Activated CD8-positive, alpha-beta memory T cell treated with anti-CD3 and anti-CD28 coated beads, Interleukin-2, amount 10 ng/mL, durations not matched to agents 7 days and 5 days (primary cell): ENCODE measurements at places on chromosomes 2 and 18. TPM values are rescaled to one million over a fixed set of nuclear protein-coding genes. Genes with fewer than 3 reads are reported as not detected.

- H3K36me3 ChIP-seq = no peaks in the 10 kb centered on the region
- H3K4me1 ChIP-seq = no peaks in the 10 kb centered on the region
- H3K27me3 ChIP-seq = no peaks in the 10 kb centered on the region
- no peak overlapping the region for H3K4me3 ChIP-seq
These were observed 311.0 kb upstream of the FAM98A start for GRCh38 chr2:33909945-33910695.

DNA sequence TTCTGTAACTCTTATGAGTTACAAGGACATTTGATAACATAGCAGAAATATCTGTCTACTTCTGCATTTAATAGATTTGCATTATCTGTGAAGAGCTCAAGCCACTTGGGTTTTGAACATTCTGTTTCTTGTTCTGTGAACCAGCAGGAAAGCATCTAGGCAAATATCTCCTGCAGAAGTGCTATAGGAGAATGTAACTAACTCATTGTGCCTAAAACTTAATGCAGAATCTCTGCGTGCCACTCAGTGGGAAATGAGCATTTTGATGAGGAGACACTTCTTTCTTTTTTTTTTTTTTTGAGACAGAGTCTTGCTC is 63.5 kb downstream of the MYOM1 start:
- no peak for DNase-seq
- peaks cover 1% of the 10 kb centered on the region for H3K4me1 ChIP-seq
- H3K27me3 ChIP-seq = no peaks in the 10 kb centered on the region
- no peak overlapping the region for H3K27ac ChIP-seq
- no peak overlapping the region for H3K4me3 ChIP-seq

GRCh38 chr2:2842466-2842865 is 511.4 kb upstream of the MYT1L start:
- H3K27me3 ChIP-seq = no peaks in the 10 kb centered on the region
- H3K4me3 ChIP-seq = no peak overlapping the region
- H3K36me3 ChIP-seq = no peaks in the 10 kb centered on the region

GRCh38 chr2:30288561-30288960 is 57.2 kb downstream of the LBH start:
- no peak overlapping the region for H3K27ac ChIP-seq
- DNase-seq = no peak
- H3K36me3 ChIP-seq = no peaks in the 10 kb centered on the region
- no peak overlapping the region for H3K4me3 ChIP-seq

DNA sequence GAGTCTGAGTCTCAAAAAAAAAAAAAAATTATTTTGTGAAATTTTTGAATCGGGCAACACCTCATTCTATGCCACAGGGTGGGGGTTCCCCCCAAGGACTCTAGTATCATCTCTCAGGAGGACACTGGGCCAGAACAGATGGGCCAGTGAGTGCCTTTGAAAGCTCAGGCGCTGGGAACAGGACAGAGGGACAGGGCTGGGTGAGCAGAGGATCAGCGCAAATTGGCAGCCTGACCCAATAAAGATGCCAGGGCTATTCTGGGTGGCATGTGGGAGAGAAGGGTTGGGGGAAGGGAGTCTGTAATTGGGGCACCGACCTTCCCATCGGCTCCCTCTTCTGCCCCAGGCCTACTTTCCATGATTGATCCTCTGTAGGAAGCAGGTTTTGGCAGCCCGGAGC is 44.0 kb downstream of the KIF3C start:
- DNase-seq = no peak
- peaks cover 2% of the 10 kb centered on the region for H3K36me3 ChIP-seq

- H3K27ac ChIP-seq = peak overlapping the region; percentile 85
- peak overlapping the region; percentile 74 for H3K4me3 ChIP-seq
- no peaks in the 10 kb centered on the region for H3K27me3 ChIP-seq
- DNase-seq = peak; percentile 54
- H3K36me3 ChIP-seq = no peaks in the 10 kb centered on the region
- H3K4me1 ChIP-seq = peaks cover 13% of the 10 kb centered on the region
These were observed 19.4 kb upstream of the NCL start for GRCh38 chr2:231483398-231484329.

GRCh38 chr2:705971-706511 is 28.8 kb upstream of the TMEM18 start:
- peaks cover 16% of the 10 kb centered on the region for H3K4me1 ChIP-seq
- H3K36me3 ChIP-seq = no peaks in the 10 kb centered on the region
- no peak overlapping the region for H3K4me3 ChIP-seq
- H3K27me3 ChIP-seq = peaks cover 23% of the 10 kb centered on the region

ZNF512 gene
- total RNA-seq = 39.5 TPM

DNA sequence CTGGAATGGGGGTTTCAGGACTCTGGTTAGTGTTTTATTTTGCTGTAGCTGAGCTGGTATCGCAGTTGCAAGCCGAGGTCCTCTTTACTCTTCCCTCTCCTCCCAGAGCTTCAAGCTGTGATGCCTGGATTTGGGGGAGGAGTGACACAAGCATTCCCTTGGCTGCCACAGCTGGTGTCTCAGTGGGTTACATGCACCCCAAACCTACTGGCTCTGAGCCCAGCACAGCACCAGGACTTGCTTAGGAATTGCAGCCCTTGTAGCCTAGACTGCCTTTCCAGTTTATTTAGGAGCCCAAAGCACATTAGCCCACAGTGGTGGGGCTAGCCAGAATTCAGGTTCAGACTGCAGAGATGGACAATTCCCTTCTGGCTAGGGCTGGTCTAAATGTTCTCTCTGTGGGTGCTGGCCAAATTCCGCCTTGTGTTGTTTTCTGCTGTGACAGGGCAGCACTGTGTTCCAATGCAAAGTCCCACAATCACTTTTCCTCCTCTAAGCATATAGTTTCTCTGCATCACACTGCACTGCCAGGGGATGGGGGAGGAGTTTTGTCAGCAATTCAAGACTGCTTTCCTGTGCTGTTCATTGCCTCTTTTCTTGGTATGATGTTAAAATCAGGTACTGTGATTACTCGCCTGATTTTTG is 122.8 kb downstream of the SLC4A10 start:
- H3K4me3 ChIP-seq = no peak overlapping the region
- no peaks in the 10 kb centered on the region for H3K4me1 ChIP-seq
- H3K27ac ChIP-seq = no peak overlapping the region
- H3K27me3 ChIP-seq = no peaks in the 10 kb centered on the region
- H3K36me3 ChIP-seq = no peaks in the 10 kb centered on the region
- no peak for DNase-seq

VIT gene
- not detected for total RNA-seq

OR6B2 gene
- not detected for total RNA-seq

REEP1 gene
- not detected for total RNA-seq

DNA sequence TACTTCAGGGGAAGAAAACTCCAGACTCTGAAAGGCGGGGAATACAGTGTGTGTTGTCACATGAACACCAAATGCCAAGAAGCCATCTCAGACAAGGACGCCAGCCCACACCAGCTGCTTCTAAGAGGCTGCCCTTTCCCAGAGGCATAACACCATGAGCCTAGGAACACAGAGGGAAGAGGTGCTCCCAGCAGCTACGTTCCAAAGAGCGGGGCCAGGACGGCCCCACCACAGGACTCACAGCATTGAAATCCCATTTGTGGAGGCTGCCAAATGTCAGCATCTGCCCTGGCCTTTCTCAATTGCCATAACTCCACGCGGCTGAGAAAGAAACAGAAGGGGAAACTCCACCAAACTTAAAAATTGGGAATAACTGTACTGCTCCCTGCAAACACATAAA is 20.1 kb upstream of the ID2 start:
- no peak overlapping the region for H3K4me3 ChIP-seq
- peaks cover 22% of the 10 kb centered on the region for H3K4me1 ChIP-seq
- DNase-seq = no peak
- peaks cover 18% of the 10 kb centered on the region for H3K27me3 ChIP-seq
- H3K27ac ChIP-seq = no peak overlapping the region
- no peaks in the 10 kb centered on the region for H3K36me3 ChIP-seq

GRCh38 chr2:30266051-30266621 is 34.8 kb downstream of the LBH start:
- peak overlapping the region; percentile 75 for H3K4me3 ChIP-seq
- no peaks in the 10 kb centered on the region for H3K27me3 ChIP-seq
- peak overlapping the region; percentile 95 for H3K27ac ChIP-seq
- H3K4me1 ChIP-seq = peaks cover 51% of the 10 kb centered on the region

DNA sequence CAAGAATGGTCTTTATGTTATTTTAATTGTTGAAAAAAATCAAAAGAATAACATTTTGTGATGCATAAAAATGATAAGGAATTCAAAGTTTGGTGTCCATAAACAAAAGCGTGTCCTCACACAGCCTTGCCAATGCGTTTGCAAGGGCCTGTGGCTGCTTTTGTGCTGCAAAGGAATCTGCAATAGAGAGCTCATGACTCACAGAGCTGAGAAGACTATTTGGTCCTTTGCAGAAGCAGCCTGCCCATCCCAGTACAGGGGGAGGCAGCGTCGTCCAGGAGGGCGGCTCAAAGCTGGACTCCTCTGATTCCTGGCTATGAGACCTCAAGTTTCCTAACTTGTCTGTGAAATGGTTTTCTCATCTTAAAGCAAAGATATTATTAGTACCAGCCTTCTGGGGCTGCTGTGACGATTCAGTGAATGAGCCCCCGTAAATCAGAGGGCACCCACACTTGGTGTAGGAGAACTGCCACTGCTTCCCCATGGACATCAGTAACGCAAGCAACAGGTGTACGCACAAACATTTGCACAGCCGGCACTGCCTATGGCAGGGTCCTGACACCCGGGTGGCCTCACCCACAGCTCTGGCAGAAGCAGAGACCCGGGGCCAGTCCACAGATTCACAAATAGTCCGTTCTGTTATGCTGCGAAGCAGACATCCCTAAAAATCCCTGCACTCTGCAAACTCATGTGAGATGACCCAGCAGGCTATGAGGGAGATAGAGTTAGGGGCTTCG is 70.6 kb upstream of the ASAP2 start:
- H3K36me3 ChIP-seq = no peaks in the 10 kb centered on the region
- H3K27ac ChIP-seq = no peak overlapping the region
- H3K4me1 ChIP-seq = no peaks in the 10 kb centered on the region
- peaks cover 2% of the 10 kb centered on the region for H3K27me3 ChIP-seq

GRCh38 chr2:161488131-161488699 is 72.1 kb downstream of the TBR1 start:
- no peaks in the 10 kb centered on the region for H3K4me1 ChIP-seq
- no peak for DNase-seq
- H3K4me3 ChIP-seq = no peak overlapping the region
- H3K27me3 ChIP-seq = peaks cover 14% of the 10 kb centered on the region
- H3K36me3 ChIP-seq = no peaks in the 10 kb centered on the region

DES gene
- not detected for total RNA-seq

DNA sequence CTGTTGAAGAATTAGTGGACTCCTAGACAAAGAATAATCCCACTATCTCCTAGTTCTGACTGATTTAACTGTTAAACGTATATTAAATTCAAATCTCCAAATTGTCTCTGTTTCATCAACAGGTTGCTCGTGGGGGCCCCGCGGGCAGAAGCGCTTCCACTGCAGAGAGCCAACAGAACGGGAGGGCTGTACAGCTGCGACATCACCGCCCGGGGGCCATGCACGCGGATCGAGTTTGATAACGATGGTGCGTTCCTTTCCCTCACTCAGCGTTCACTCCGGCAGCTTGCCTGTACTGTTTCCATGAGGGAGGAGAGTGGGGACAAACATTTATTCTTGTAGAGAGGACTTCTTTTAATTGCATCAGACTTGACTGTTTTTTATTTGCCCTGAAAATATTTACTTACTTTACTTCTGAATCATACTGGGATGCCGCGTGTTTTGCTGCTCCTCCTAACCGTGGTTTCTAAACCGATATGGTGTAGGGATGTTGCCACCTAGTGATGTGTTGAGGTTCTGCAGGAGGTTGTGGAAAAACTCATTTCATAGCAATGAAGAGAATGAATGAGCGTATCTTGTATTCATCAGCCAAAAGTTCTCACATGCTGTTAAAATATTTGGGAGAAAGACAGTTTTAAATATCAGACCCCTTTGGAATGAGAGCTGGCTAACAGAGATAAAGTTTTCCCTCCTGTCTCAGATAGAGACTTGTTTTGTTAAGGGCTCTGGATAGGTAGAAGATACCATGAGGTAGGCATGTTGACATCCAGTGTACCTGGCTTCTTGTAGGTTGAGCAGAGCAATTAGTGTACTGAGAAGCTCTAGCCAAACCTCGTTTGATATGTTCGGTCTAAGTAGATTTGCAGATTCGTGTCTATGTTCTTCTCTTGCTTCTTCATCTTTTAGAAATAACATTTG is 38.3 kb downstream of the ITGA6 start:
- H3K27ac ChIP-seq = peak overlapping the region; percentile 39
- H3K4me1 ChIP-seq = peaks cover 65% of the 10 kb centered on the region
- peaks cover 5% of the 10 kb centered on the region for H3K27me3 ChIP-seq
- H3K4me3 ChIP-seq = peak overlapping the region; percentile 14
- DNase-seq = peak; percentile 86
- no peaks in the 10 kb centered on the region for H3K36me3 ChIP-seq

GRCh38 chr2:179268277-179268925 is 3.8 kb upstream of the SESTD1 start:
- peaks cover 29% of the 10 kb centered on the region for H3K27me3 ChIP-seq
- no peak for DNase-seq
- no peak overlapping the region for H3K27ac ChIP-seq
- peaks cover 8% of the 10 kb centered on the region for H3K4me1 ChIP-seq
- no peaks in the 10 kb centered on the region for H3K36me3 ChIP-seq

GRCh38 chr18:57839942-57840381 is 36.8 kb upstream of the ATP8B1 start:
- peaks cover 67% of the 10 kb centered on the region for H3K27me3 ChIP-seq
- H3K27ac ChIP-seq = no peak overlapping the region
- no peak for DNase-seq
- H3K4me1 ChIP-seq = peaks cover 31% of the 10 kb centered on the region
- H3K4me3 ChIP-seq = no peak overlapping the region

DNA sequence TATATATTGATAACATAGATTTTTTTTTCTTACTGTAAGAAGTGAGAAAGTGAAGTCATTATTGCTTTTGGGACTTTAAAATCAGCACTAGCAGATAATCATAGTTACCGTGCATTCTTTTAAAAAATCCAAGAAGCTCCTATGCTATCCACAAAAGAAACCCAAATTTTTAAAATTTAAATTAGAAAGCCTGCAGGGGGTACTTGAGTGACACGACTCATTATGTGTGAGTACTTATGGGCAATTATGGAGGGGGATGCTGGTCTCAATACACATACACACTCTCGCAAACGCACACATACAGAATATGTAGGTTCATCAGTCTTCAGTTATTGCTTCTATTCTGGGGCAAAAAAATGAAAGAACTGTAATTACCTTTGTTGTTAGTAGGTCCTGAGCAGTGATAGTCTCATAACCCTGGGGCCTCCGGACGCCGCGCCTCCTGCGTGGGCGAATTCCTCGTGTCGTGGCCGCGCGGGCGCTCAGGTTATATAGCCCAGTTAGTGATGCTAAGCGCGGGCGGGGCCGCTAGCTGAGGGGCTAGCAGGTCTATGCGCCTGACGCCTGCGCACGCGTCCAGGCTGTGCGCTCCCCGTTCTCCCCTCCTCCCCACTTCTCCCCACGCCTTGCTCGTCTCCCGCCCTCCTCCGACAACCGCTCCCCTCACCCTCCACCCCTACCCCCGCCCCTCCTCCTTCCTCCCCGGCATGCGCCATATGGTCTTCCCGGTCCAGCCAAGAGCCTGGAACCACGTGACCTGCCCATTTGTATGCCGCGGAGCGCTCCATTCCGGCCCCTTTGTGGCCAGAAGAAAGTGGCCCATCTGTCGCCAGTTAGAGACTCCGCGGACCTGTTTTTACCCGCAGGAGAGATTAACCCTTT is at the start of gene NEUROD1:
Gene NEUROD1, minus strand, starts transcription at position 463 of the 882 bp plus-strand sequence. CDS start 1,657 bp downstream, outside the sequence.
- peak within 1 kb of the TSS; percentile 51 for H3K4me3 ChIP-seq
- peaks cover 86% of the 10 kb centered on the region for H3K27me3 ChIP-seq
- H3K27ac ChIP-seq = peak within 1 kb of the TSS; percentile 57
- H3K36me3 ChIP-seq = peaks cover 12% of the 10 kb centered on the region
